ENCODE measurements at places on chromosomes 4 and X.
A peak's percentile ranks its signal among the peaks of the same experiment; 100 is the strongest.

DNA sequence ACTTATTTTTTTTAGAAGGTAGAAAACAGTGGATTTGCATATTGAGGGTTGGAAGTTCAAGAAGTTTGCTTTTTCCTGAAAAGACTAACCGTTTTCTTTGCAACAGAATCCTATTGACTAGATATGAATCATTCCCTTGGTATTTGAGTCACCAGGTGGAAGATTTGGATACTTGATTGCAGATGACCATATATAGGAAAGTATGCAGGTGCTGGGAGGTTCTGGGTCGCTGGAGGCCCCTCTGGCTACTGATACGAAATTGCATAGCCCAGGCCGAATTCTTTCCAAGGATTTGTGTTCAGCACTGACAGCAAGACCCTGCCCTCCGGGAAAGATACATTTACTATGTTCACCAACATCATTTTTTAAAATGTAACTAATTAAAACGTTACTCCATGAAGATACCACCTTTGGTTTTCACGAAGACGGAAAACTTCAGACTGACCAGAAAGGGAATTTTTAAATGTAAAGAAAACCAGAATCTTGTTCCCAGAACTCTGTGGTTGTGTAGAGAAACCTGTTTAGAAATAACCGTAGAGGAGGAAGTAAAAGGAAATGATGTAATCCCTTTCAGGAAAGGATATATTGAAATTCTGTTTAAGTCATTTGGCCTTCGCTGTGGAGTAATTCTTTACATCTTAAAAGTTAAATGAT is 946 bp downstream of the ANXA3 start:
- no peaks in the 10 kb centered on the region for H3K36me3 ChIP-seq
- DNase-seq: no peak
- peaks cover 18% of the 10 kb centered on the region for H3K4me1 ChIP-seq
- no peak overlapping the region for H3K4me3 ChIP-seq
- peaks cover 25% of the 10 kb centered on the region for H3K27me3 ChIP-seq
- no peak overlapping the region for H3K27ac ChIP-seq

GRCh38 chr4:4631150-4631549 is 89.3 kb upstream of the STX18 start:
- no peak overlapping the region for H3K27ac ChIP-seq
- H3K4me1 ChIP-seq: no peaks in the 10 kb centered on the region
- peaks cover 22% of the 10 kb centered on the region for H3K36me3 ChIP-seq
- DNase-seq: no peak

- no peak overlapping the region for H3K27ac ChIP-seq
- no peak overlapping the region for H3K4me3 ChIP-seq
- H3K4me1 ChIP-seq: no peaks in the 10 kb centered on the region
Observed at GRCh38 chrX:139290310-139290709, 240.2 kb upstream of the F9 start.

GRCh38 chr4:52408471-52408870 is 250.6 kb downstream of the USP46 start:
- peaks cover 5% of the 10 kb centered on the region for H3K4me1 ChIP-seq
- no peak overlapping the region for H3K27ac ChIP-seq
- H3K36me3 ChIP-seq: no peaks in the 10 kb centered on the region
- H3K27me3 ChIP-seq: peaks cover 6% of the 10 kb centered on the region
- H3K4me3 ChIP-seq: no peak overlapping the region

GRCh38 chr4:184102927-184103326 is 114.7 kb downstream of the ENPP6 start:
- peaks cover 5% of the 10 kb centered on the region for H3K4me1 ChIP-seq
- no peaks in the 10 kb centered on the region for H3K36me3 ChIP-seq
- peaks cover 25% of the 10 kb centered on the region for H3K27me3 ChIP-seq
- no peak for DNase-seq
- no peak overlapping the region for H3K4me3 ChIP-seq

- no peak overlapping the region for H3K4me3 ChIP-seq
- H3K27me3 ChIP-seq: no peaks in the 10 kb centered on the region
- no peak for DNase-seq
- peaks cover 65% of the 10 kb centered on the region for H3K36me3 ChIP-seq
- peaks cover 25% of the 10 kb centered on the region for H3K4me1 ChIP-seq
- H3K27ac ChIP-seq: peak overlapping the region; percentile 26
Observed at GRCh38 chrX:119655125-119655524, 37.8 kb downstream of the SEPTIN6 start.

GRCh38 chrX:30308263-30309138 is 689 bp downstream of the NR0B1 start:
- no peak for DNase-seq
- no peaks in the 10 kb centered on the region for H3K36me3 ChIP-seq
- H3K27me3 ChIP-seq: peaks cover 8% of the 10 kb centered on the region

- no peak for DNase-seq
- H3K4me1 ChIP-seq: no peaks in the 10 kb centered on the region
- H3K27ac ChIP-seq: no peak overlapping the region
- H3K36me3 ChIP-seq: no peaks in the 10 kb centered on the region
- H3K27me3 ChIP-seq: no peaks in the 10 kb centered on the region
Observed at GRCh38 chrX:110477593-110478228, 119.1 kb downstream of the RTL9 start.

DNA sequence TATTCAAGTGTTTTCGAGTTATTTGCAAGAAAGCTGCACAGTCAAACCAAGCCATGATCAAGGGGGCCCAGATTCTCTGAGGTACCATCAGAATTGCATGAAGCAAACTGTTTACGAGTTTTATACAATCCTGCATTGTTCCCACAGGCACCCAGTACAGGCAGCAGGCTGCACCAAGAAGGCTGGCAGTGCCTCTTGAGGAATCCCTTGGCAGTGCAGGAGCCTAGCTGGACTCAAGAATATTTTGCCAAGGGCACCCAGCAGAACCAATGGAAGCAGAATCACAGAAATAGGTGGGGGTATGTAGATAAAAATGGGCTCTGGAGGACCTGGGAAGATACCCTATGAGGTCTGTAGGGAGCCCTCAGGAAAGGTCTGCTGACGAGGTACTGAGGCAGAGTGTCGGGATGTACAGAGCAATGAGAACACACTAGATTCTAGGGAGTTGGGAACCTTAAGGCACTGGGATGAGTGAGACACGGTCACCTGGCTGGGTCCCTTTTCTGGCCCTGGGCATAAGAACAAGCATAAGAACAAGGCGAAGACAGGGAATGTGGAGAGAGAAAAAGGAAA is 2.5 kb upstream of the PLP1 start:
- H3K27ac ChIP-seq: no peak overlapping the region
- H3K36me3 ChIP-seq: no peaks in the 10 kb centered on the region
- peaks cover 10% of the 10 kb centered on the region for H3K27me3 ChIP-seq
- no peak for DNase-seq
- H3K4me3 ChIP-seq: no peak overlapping the region

- H3K27me3 ChIP-seq: no peaks in the 10 kb centered on the region
- no peak for DNase-seq
- no peak overlapping the region for H3K4me3 ChIP-seq
- no peaks in the 10 kb centered on the region for H3K36me3 ChIP-seq
- no peaks in the 10 kb centered on the region for H3K4me1 ChIP-seq
- H3K27ac ChIP-seq: no peak overlapping the region
Observed at GRCh38 chr4:167550021-167550420, 315.7 kb upstream of the SPOCK3 start.

GRCh38 chrX:84188320-84188834 is 378 bp upstream of the RPS6KA6 start:
- peaks cover 4% of the 10 kb centered on the region for H3K36me3 ChIP-seq
- H3K27me3 ChIP-seq: peaks cover 19% of the 10 kb centered on the region
- no peaks in the 10 kb centered on the region for H3K4me1 ChIP-seq
- H3K4me3 ChIP-seq: peak overlapping the region; percentile 73
- no peak for DNase-seq

DNA sequence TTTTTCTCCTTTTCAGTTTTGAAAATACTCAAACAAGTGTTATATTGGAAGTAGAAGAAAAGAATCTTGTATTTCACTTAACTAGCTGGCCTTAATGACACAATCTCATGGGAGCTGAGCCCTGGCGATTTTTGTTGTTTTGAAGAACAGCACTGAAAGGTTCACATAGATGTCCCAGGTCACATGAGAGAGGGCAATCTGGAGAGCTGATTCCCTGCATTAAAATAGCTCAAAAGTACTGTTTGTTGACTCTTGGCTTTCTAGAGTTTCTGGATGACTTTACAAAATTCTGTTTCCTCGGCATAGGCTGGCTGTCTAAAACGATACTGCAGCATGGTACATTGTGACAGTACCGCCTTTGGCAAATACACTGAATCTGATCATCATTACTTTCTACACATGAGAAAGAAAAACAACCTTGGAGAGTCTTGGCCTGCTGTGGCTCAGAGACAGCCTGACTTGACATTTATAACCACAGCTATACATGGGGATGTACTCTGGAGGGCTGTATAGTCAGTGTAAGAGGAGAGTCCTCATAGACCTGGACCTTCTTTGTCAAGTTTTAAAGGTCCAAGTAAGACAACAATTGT is 119.8 kb upstream of the PDLIM3 start:
- H3K4me3 ChIP-seq: no peak overlapping the region
- no peaks in the 10 kb centered on the region for H3K4me1 ChIP-seq
- no peak overlapping the region for H3K27ac ChIP-seq
- DNase-seq: no peak

DNA sequence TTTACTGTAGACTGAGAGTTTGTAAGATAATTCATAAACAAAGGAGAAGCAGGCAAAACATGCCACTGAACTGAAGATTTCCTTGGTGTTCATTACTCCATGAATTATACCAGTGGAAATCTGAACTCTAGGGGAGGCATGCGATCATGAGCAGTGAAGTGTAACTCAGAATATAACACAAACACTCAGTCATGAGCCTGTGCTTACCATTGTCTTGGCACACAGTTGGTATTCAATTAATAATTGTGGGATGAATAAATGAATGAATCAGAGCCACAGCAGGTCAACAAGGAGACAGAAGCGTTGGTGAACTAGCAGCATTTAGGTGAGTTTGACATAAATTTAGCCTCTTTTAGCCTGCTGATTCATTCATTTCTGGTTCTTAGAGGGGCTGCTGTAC is 263.5 kb upstream of the DKK2 start:
- DNase-seq: no peak
- H3K27ac ChIP-seq: no peak overlapping the region
- no peaks in the 10 kb centered on the region for H3K27me3 ChIP-seq
- no peak overlapping the region for H3K4me3 ChIP-seq
- H3K36me3 ChIP-seq: no peaks in the 10 kb centered on the region
- H3K4me1 ChIP-seq: no peaks in the 10 kb centered on the region

- H3K27ac ChIP-seq: no peak overlapping the region
- no peaks in the 10 kb centered on the region for H3K27me3 ChIP-seq
- no peak for DNase-seq
- H3K4me3 ChIP-seq: no peak overlapping the region
- peaks cover 13% of the 10 kb centered on the region for H3K36me3 ChIP-seq
Observed at GRCh38 chrX:50103866-50104566, 96.8 kb downstream of the AKAP4 start.

DNA sequence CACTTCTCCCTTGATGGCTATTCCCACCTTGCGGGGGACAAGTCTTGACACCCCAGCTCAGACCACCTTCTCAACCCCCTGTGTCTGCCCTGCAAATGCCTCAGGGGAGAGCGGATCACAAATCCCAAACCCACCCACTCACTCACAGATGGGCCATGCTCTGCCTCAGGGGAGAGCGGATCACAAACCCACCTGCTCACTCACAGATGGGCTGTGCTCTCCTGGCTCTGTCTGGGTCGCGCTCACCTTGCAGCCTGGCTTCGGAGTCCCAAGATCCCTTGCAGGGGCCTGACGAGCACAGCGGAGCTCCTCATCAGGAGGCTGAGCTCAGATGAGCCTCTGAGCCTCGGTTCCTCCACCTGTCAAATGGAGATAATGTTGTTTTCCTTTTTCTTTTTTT is 38.6 kb downstream of the HTRA3 start:
- DNase-seq: no peak
- H3K27me3 ChIP-seq: peaks cover 22% of the 10 kb centered on the region
- H3K4me3 ChIP-seq: no peak overlapping the region
- no peaks in the 10 kb centered on the region for H3K36me3 ChIP-seq
- no peak overlapping the region for H3K27ac ChIP-seq

DNA sequence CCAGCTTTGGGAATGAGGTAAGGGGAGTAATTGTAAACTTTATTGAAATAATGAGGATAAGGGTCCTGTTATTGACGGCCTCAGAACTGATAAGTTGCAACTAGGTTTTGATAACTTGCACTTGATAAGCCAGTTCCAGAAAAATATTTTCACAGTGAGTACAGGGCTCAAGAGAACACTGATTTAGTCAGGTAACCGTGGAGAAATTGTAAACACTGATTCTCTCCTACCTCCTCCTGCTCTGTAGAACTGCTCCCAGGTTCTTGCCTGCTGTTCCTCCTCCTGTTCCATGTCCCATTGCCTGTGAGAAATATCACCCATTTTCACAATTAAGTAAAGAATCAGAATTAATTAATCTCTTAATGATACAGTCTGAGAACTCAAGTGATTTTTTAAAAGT is 55.0 kb upstream of the CXXC4 start:
- no peaks in the 10 kb centered on the region for H3K27me3 ChIP-seq
- H3K36me3 ChIP-seq: no peaks in the 10 kb centered on the region
- H3K27ac ChIP-seq: no peak overlapping the region
- H3K4me3 ChIP-seq: no peak overlapping the region

DNA sequence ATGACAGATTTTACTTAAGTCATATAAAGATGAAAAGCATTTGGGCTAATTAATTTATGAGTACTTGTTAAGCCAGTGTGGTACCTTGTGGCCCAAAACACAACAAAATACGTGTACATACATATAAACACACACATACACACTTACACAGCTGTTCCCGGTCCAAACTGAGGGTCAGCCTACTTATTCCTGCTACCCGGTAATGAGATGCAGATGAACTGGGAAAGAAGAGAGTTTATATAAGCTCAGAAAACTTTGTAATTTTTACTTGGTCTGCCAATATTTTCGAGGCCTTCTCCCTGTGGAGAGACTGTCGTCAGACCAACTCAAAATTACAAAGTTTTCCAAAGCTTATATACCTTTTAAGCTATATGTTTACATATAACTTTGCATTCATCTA is 25.8 kb upstream of the PBDC1 start:
- DNase-seq: no peak
- peaks cover 10% of the 10 kb centered on the region for H3K4me1 ChIP-seq
- H3K27me3 ChIP-seq: no peaks in the 10 kb centered on the region
- H3K36me3 ChIP-seq: no peaks in the 10 kb centered on the region
- no peak overlapping the region for H3K27ac ChIP-seq
